Breast epithelium (tissue), 4 donors: ENCODE measurements at places on chromosomes 3 and 15.
A peak's percentile ranks its signal among the peaks of the same experiment; 100 is the strongest.

DNA sequence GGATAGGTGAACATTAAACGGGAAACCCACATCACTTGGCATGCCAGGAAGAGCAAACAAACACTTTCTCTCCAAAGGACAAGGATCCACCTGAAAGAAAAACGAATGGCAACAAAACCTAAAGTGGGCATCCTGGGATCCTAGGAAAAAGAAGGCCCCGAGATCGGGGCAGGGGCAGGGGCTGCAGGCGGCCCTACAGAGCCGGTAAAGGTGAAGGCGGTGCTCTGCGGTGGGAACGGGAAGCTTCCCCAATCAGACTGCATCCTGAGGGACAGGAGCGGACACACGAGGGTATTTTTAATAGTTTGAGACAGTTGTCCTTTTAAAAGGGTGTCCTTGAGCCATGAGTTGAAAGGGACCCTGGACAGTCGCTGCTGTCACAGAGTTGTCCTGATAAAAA, 24.9 kb upstream of the GABRA5 start:
- no peak for DNase-seq

- DNase-seq = no peak
These were observed 184.5 kb downstream of the FHIT start for GRCh38 chr3:61066800-61067199.

GRCh38 chr15:89502867-89503595, 6.6 kb upstream of the RHCG start:
- no peak for DNase-seq

DNA sequence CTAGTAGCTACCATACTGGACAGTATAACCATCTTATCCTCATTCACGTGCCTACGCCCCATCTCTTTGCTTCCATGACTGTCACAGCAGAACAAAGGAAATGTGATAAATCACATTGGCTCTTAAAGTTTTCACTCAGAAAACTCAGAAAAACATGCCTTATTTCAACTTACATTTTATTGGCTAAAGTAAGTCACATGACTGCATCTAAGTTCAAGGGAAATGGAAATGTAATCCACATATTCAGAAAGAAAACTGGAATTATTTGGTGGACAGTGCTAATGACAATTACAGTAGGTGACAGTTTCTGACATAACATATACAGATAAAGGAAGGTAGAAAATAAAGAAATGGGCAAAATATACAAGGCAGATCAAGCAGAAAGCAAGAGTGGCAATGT, 37.4 kb upstream of the VILL start:
- no peak for DNase-seq

GRCh38 chr15:48330855-48331795, at the start of gene DUT:
Gene DUT (plus strand): TSS chr15:48331429. CDS start chr15:48331516, 87 bp downstream.
- peak; percentile 65 for DNase-seq

GRCh38 chr3:50658831-50659230, 15.9 kb upstream of the DOCK3 start:
- no peak for DNase-seq

- DNase-seq = no peak
These were observed 64.0 kb downstream of the USP13 start for GRCh38 chr3:179716811-179717210.

DNA sequence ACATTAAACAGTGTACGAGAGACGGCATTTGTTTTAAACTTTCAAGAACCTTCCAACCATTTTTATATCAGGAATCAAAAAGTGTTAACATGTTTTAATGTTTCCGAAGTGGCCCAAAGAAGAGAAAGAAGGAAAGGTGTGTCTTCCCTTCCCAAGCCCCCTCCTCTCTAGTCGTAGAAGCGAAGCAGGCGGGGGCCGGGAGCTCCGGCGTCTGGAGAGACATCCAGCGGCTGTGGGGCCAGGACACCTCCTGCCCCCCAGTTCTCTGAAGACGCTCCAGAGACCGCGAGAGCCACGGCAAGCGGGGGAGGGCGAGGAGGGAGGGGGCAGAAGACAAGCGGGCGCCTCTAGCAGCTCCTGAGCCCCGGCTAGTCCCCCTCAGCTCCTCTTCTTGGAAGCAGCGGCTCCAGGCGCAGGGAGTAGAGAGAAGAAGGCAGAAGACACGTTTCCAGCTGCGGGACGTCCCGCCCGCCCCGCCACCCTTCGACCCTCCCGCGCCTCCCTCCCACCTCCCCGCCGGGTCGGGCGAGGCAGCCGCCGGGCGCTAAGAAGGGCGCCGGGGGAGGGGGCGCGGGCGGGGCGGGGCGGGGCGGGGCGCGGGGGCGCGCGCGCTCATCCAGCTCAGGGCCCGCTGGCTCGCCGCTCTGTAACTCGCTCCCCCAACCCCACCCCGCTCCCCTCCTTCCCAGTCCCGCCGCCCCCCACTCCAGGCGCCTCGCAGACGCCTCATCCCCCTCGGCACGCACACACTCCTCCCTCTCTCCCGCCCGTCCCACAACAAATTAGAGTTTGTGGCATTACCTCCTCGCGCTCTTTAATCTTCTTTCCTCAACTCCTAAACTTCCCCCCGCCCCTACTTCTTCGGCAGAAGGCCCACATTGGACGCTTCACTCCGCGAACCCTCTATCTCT, at the start of gene ZBTB20:
Gene ZBTB20 (minus strand): TSS at position 871 of the 911 bp plus-strand sequence.
- DNase-seq = peak; percentile 62

DNA sequence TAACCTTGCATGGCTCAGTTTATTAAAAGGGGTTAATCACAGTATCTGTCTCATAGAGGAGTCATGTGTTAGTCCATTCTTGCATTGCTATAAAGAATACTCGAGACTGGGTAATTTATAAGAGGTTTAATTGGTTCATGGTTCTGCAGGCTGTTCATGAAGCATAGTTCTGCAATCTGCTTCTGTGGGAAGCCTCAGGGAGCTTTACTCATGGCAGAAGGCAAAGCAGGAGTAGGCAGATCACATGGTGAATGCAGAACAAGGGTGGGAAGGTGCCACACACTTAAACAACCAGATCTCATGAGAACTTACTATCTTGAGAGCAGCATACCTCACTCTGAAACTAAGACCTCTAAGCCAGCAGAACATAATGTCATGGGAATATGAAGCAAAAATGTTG, 42.2 kb upstream of the PTX3 start:
- DNase-seq = no peak

GRCh38 chr15:56719021-56719612, 14.2 kb downstream of the ZNF280D start:
- DNase-seq = no peak

GRCh38 chr3:36393563-36393962, 13.3 kb downstream of the STAC start:
- no peak for DNase-seq

DNA sequence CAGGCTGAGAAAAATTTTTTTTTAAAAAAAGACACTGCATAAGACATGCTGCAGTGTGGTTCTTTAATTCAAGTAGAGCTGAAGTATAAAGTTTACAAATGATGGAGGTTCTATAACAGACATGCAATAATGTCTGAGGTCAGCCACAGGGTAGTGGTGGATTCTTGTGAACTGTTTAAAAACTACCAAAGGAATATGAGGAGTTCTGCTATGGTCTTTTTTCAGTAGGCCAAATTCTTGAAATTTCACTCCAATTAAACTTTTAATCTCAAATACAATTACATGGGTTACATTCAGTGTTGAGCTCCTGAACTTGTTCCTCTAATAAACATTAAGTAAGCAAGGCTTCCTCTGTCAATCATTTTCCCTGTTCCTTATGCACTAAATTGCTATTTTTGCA, 122.7 kb downstream of the PLD1 start:
- no peak for DNase-seq

- no peak for DNase-seq
These were observed 115.4 kb upstream of the TPM1 start for GRCh38 chr15:62927196-62927595.

GRCh38 chr3:179640469-179640868, 12.4 kb upstream of the USP13 start:
- DNase-seq = no peak
